Activated CD4-positive, alpha-beta T cell treated with anti-CD3 and anti-CD28 coated beads, Interleukin-2, amount 50 U/mL, for 16 hours (primary cell): ENCODE measurements at places on chromosomes 5 and 9.
A peak's percentile ranks its signal among the peaks of the same experiment; 100 is the strongest.

DNA sequence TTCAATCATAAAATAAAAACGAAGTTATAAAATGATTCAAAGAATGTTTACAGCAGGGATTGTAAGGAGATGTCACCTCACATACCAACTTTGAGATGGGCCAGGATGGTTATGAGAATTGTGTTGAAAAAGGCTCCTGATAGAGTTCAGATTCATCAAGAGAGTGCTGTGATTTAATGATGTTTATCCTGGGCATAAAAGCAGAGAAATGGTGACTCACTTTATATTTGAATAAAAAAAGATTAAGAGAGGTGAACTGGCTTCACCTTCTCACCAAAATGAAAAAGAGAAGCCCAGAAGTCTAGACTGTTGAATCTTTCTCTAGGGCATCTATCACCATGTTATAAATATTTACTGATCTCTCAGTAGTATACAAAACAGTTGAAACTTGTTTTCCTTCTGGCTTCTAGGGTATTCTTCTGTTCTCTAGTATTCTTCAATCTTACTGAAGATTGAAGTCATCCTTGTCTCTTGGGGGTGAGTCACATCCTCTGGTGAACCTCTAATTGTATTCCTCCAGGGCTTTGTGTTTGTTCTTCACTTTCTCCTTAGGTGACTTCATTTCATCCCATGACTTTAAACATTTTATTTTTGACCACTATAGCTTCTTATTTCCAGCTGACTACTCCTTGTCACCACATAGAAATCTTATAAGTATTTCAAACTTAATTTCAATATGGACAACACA lies 1237.3 kb upstream of the C9orf72 start:
- no peak for DNase-seq

GRCh38 chr9:130045725-130046450 lies 2.9 kb upstream of the FNBP1 start:
- DNase-seq: no peak

GRCh38 chr5:172567294-172567693 lies 73.8 kb upstream of the NEURL1B start:
- no peak for DNase-seq

GRCh38 chr9:128205296-128205944 lies 2.2 kb downstream of the DNM1 start:
- no peak for DNase-seq

DNA sequence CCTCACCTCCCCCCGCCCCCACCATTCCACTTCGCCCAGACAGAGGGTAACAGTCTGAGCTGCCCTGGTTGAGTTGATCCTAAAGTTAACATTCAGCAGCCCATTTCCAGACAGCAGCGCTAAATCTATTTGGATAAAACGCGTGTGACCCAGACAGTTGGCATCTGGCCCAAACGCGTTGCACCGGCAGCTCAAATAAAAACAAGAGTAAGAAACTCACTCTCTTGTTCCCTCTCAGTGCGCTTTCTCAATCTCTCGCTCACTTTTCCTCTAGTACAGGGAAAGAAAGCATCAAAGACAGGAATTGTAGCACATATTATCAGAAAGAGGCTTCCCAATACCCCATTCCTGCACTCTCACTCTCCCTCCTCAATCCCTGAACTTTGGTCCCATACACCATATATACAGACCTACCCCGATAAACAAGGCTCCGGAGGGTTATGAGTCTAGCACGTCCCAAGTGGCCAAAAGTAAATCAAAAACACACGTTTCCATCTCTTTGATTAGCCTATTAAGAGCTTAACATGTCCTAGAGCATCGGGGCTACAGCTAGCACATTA lies 1.3 kb downstream of the ADAMTS6 start:
- peak; percentile 25 for DNase-seq

DNA sequence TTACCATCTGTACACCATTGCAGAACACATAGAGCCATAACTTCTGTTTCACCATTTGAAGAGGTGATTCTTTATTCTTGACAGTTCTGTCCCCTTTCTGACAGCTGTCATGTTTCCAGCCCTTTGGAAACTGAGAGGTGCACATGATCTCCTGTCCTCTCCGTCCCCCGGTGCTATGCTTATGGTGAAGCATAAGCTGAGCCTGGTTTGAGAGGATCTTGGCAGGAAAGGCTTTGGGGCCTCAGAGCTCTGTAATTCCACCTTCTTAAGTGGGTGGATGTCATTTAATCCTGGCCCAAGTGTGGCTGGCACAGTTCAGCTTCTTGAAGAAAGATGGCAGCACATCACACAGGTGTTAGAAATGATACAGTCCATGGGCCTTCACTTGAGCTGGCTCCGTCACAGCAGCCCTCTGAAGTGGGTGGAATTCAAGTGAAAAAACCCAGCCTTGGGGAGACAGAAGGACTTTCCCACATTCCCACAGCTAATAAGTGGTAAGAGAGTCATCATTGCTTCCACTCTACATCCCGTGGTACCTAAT lies 30.7 kb upstream of the GRPEL2 start:
- no peak for DNase-seq

- DNase-seq: no peak
Measured at GRCh38 chr5:172528440-172528839, 74.1 kb upstream of the SH3PXD2B start.
